ENCODE measurements at places on chromosomes 16 and 17.

GRCh38 chr17:6386041-6386630 is 48.8 kb downstream of the AIPL1 start:
- DNase-seq, result no peak

GRCh38 chr17:60248618-60249289 is 99.0 kb downstream of the CA4 start:
- DNase-seq, result no peak

- peak; percentile 89 for DNase-seq
These were observed 28.0 kb downstream of the CUEDC1 start for GRCh38 chr17:57927048-57927723.

DNA sequence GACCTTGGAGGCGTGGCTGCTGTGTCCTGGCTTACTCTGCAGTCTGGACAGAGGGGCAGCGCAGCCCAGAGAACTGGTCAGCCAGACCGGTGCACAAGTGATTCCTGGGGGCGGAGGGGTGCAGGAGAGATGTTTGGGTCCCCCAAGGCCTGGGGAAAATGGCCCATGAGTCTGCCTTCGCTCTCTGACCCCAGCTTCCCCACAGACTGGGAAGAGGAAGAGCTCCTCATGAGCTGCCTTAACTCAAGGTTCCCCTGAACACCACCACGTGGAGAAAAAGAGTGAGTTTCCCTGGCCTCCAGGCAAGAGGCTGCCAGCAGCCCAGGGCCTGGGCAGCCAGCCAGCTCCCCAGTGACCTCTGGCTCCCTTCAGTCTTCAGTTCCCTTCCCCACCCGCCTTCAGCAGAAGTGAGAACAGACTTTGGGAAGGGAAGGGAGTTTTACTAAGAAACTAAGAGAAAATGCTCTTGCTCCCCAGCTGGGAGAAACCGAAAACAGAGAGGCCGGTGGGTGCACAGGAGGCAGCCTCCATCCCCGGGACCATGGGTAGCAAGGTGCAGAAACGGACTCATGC is 2.0 kb upstream of the C17orf99 start:
- peak; percentile 64 for DNase-seq

GRCh38 chr17:50123649-50124349 is 6.2 kb downstream of the SAMD14 start:
- DNase-seq, result no peak

DNA sequence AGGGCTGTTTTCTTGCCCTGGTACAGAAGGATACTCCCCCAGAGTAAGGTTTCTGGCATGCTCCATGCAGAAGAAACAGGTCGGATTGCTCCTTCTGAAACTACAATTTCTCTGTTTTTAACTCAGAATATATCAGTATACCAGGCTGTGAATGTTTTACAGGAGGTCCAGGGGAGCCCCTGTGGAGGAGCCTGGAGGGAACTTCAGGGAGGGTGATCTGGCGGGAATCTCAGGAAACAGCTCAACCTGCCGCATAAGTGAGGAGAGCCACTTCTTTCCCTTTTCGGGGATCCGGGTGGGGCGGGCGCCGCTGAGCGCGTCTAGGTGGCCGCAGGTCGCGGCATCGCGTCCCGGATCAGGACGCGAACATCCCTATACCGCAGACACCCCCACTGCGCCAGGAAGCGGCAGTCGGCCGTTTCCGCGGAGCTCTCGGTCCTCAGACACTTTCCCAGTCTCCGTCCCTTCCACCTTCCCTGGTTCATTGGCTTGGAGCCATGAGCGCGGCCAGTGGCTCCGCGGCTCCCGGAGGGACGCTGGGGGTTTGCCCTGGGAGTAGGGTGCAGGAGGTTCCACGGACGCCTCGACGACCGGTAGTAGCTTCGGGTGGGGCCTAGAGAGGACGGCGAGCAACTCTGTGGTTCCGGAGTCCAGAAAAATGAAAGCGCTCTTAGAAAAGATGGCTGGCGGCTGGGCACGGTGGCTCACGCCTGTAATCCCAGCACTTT is 3.1 kb upstream of the ZNF764 start:
- DNase-seq, result no peak

DNA sequence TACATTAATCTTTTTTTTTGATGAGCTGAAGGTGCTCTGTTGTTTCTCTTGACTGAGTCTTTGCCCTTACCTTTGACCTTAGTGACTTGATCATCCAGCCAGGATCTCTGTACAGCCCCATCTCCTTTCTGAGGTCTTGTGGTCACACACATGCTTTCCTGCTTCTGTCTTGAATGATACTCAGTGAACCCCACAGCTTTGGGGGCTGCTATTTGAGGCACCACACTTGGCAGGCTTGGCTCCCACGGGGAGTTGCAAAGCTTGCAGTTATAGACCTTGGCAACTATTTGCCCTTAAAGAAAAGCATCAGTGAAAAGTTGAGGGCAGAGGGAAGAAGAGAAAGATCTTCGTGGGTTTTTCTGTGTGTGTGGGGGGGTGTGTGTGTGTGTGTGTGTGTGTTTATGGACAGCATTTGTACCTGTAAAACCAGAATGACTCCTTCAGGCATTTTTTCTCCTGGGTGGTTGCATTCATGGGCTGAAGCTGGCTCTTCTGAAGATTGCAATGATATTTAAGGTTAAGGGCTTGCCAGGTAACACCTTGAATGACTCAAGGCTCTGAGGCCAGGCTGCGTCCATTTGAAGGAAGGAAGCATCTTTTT is 101.6 kb downstream of the MSI2 start:
- DNase-seq, result no peak

DNA sequence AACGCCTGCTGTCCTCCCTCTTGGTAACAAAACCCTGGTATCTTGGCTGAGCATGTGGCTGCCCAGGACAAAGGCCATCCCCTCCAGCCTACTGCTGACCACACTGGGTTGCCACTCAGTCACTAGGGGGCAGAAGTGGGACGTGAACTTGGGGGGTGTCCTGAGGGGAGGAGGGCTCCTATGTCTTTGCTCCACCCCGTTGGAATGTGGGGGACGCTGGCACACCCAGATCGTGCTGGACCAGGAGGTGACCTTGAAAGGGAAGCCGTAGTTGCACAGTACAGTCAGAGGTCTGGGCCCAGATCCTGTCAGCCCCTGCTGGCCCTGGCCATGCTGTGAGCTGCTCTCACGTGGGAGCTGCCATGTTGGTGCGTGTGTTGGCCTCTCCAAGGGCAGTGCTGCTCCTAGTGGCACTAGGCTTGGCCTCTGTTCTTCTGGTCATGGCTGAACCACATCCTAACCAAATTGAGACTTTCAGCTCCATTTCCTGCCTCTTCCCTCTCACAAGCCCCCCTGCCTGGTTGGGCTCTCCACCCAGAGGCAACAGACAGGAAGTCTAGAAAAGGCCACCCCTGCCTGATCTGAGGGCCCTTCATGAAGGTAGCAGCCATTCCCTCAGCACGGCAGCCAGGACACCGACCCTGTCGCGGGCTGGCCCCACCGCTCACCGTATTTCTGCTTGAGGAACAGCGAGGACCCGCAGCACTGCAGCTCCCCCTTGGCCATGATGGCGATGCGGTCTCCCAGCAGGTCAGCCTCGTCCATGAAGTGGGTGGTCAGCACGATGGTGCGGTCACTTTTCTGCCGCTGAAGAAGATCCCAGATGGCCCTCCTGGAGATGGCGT is 29.0 kb upstream of the RNPS1 start:
- peak; percentile 17 for DNase-seq

DNA sequence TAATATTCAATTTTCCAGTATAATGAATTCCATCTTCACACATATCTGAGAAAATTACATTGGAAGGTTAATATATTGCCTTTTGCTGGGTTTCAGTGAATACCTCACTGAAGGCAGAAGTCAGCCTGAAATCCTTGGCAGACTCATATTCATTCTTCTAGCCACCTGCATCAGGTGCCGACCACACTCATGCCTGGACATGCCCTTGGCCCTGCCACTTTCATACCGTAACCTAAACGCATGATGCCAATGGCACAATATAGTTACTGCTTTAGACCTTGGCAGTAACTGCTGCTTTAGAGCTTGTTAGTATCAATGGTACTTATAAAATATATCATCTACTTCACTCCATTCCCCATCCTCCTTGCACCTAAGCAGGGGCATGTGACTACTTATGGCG is 817.6 kb upstream of the CDH8 start:
- DNase-seq, result no peak

DNA sequence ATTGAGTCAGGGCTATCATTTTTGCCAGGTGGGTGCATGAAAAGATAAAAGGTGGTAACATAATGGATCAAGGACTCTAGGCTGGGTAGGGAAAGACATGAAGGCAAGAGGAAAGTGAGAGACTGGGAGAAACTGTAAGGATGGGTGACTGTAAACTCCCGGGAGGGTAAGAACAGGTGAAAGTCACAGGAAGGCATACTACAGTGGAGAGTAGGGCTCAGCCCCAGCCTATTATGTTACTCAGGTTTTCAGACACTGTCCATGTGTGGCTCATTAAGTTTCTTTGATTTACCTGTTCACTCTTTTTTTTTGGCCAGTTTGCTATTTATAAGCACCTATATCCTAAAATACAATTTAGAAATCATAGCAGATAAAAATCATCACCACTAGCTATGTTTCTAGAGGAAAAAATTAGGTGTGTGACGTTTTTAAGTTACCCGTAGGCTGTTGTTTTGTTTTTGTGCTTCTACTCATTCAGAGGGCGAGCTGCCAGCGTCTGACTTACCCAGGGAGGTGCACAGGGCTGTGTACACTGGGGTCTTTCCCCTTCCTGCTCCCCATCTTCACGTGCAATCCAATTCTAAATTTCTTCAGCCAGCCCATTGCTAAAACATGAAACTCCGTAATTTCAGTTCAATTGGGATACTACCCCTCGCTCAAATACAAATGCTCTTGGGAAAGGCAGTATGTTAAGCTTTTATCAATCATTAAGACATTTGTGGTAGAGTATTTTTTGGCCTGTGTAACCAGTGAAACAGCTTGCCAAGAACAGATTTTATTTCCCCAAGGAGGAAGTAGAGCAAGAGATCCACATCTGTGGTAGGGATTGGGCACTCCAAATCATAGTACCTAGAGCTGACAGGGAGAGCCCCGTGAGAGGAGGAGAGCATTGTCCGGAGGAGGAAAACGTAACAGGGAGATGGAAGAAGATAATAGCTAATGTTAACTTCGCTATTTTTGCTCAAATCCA is 21.7 kb upstream of the VWA3A start:
- peak; percentile 31 for DNase-seq

DNA sequence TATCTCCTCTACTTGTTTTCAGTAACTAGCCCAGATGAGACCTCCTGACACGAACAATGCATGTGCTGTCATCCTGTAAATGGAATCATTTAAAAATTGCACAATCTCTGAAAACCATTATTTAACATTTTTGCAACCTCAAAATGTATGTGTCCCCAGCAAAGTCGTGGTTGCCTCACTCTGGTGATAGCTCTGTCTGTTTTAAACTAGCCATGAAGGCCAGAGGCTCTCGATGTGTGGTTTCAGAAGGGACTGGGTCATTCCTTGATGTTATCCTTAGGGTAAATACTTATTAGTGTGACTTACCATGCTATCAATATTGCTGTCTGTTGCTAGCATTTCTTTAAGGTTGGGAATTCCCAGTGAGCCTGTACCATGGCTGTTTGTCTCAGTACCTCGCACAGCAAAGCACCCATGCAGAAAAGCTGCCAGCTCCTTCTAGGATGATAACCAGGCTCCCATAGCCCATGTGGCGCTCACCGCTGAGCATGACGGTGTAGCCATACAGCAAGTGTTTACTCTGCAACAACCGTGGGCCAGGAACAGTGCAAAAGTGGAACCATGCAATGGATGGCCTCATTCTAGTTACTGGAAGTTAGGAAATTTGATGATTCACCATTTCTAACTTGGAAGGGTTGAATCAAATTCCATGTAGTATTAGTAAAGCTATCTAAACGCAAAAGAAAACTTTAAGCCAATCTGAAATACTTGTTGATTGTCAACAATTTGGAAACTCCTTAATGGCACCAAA is 2.9 kb upstream of the PGS1 start:
- peak; percentile 94 for DNase-seq

- DNase-seq, result no peak
These were observed 20.6 kb upstream of the PRKAR1A start for GRCh38 chr17:68491381-68492231.

- DNase-seq, result peak; percentile 45
These were observed 709 bp upstream of the CD300LG start for GRCh38 chr17:43846221-43846712.

DNA sequence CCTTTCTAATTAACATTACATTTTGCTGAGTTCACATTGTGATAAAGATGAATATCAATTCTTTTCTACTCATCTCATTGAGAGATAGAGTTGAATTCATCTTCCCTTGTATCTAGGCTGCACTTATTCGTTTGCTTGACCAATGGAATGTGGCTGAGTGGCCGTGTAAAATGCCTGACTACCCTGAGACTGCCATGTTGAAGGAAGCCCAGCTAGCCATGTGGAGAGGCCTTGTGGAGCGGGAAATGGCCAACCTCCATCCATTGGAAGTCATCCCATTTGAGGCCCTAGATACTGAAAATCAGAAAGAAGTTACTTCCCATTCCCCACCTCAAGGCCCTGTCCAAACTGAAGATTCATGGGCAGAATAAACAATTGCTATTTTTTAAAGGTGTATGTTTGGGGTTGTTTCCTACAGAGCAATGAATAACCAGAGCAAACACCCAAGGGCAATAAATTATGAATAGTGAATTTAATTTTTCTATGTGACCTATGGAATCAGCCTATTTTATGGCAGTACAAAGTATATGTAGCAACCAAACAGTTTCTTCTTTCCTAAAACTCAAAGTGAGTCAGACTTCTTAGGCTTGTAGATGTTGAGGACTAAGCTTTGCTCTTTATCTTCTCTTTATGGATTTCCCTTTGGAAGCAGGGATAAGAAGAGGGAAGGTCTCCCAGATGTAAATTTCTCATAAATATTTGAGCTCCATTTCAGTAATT is 545.1 kb downstream of the MAF start:
- no peak for DNase-seq

GRCh38 chr17:62592341-62593099 is 35.0 kb upstream of the MRC2 start:
- DNase-seq, result no peak

DNA sequence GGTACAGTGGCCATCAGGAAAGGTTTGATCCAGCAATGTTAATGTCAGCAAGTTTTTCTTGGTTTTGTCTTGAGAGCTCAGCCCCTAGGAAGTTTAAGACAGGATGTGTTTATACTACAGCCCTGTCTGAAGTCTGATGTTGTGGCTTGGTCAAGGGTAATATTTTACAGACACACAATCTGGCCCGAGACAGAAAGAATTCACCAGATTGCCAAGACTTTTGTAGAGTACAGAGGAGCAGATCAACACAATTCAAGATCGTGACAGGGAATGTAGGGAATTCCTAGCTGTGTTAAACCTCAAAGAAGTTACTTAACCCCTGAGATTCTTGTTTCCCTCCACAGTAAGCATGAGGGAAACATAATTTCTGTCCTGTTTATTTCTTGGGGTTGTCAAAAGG is 63.1 kb downstream of the SHISA9 start:
- DNase-seq, result no peak

GRCh38 chr16:51747329-51747728 is 596.3 kb upstream of the SALL1 start:
- no peak for DNase-seq
